ENCODE measurements at places on chromosomes 12 and 14.
A peak's percentile ranks its signal among the peaks of the same experiment; 100 is the strongest.

DNA sequence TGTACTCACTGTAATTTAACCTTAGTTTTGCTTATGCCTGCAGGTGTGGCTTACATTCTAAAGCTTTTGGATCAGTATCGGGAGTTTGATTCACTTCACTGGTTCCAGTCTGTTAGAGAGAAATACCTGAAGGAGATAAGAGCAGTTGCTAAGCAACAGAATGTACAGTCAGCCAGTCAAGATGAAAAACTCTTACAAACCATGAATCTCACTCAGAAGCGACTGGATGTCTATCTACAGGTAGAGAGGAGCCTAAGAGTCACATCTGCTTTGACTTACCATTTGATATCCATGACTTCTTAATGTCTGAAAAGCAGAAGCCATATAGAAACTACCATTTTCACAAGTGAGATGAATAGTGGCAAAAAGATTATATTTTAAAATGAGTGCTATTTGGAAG is 56.5 kb downstream of the WASHC4 start:
- DNase-seq: peak; percentile 44

- DNase-seq: no peak
Measured at GRCh38 chr14:53526200-53526599, 373.1 kb upstream of the DDHD1 start.

- no peak for DNase-seq
Measured at GRCh38 chr12:102314821-102315220, 117.2 kb upstream of the PMCH start.

GRCh38 chr12:116971222-116971621 is 60.5 kb downstream of the FBXW8 start:
- DNase-seq: no peak

All from kidney glomerular epithelial cell (primary cell).